ENCODE measurements at places on chromosomes 4 and X.

DNA sequence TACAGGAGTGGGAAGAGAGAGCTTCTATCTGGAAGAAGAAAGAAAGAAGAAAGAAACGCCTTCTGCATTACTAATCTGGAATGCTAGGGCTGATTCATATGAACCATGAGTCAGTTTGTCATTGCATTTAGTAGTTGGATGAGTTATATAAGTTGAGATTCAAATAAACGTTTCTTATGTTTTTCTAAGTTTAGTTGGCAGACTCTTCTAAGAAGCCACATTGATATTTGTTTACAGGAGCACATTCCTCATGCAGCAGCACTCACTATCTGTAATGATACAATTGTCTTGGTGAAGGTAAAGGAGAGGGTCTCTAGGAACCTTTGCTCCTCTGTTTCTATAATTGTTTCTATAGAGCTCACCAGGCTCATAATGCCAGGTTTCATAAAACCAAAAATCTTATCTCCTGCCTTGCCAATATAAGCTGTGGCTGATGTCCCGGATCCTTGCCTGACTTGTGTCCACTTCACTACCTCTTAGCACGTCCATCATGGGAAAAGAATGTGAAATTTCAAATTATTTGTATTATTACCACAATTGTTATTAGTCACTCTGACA is 39.5 kb downstream of the HOPX start:
- no peak for DNase-seq

- no peak for DNase-seq
Observed at GRCh38 chr4:173045571-173045970, 123.0 kb upstream of the GALNT7 start.

GRCh38 chr4:78953769-78954666 is 14.8 kb upstream of the PAQR3 start:
- no peak for DNase-seq

DNA sequence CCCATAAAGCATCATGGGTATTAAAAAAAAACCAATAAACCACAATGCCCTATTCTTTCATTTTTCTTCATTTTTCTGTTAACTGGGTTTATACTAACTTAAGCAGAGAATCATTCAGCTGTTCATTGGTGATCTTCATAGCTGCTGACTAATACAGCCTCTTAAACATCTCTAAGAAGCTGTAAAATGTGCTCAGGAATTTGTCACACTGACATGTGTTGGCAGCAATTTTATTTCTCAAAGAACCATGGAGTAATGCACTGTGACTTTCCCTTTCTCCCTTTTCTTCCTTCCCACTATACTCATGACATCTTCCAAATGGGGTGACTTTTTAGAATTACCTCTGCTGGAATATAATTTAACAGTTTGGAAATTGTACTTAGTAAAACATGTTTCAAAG is 315.4 kb downstream of the ANTXR2 start:
- no peak for DNase-seq

DNA sequence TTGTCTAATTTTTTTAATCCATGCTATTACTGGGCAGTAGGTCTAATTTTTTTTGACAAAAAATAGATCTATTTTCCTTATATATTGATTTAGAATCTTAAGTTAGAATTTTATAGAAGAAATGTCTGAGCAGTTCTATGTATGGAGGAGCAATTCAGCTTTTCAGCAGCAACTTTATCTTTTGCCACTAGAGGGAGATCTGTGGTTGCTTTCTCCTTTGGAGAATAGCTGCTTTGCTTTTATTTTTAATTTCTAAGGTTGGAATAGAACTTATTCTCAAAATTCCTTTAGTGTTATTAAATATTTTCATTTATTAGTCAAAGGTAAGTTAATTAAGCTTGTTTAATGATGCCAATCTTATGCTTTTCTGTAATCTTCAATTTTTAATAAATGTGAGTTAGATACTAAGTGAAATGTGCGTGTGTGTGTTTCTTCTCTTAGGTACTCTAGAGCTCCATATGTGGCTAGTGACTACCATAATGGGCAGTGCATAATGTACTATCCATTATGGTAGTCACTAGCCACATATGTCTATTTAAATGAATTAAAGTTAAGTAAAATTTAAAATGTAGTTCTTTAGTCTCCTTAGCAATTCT is 29.3 kb downstream of the FAM199X start:
- no peak for DNase-seq

GRCh38 chr4:21118301-21118700 is 418.0 kb downstream of the PACRGL start:
- DNase-seq, result no peak

DNA sequence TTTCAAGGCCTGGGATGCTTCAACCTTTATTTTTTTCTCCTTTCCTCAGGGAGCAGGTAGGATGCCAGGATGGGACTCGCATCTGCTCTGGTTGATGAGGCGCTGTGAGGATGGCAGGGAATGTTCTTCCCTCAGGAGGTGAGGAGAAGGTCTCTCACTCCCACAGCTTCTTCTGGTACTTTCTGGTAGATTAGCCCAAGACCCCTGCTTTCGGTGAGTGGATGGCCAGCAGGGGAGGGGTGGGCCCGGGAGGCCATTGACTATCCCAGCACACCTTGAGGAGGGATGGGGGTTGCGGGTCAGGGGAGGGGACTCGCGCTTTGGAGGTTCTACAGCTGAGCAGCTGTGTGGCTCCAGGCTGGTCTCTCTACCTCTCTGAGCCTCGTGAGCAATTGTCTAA is 14.8 kb downstream of the CYTL1 start:
- DNase-seq, result no peak

- DNase-seq, result no peak
Observed at GRCh38 chr4:139645458-139645857, 20.2 kb upstream of the MGST2 start.

DNA sequence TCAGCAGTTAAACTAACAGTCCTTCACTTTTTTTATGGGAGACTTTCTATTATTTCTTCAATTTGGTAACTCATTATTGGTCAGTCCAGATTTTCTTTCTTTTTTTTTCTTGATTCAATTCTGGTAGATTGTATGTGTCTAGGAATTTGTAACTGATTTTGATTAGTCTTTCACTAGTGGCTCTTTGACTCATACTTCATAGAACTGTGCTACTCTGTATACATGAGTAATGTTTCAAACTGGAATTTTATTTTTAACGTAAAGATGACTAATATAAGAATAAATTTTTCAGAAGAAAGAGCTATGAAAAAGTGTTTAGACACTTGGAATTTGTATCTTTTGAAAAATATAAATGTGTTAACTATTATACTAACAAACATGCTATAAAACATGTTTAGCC is 813.0 kb downstream of the TRAM1L1 start:
- DNase-seq, result no peak

GRCh38 chrX:136268051-136269048 is 17.1 kb upstream of the MAP7D3 start:
- no peak for DNase-seq

DNA sequence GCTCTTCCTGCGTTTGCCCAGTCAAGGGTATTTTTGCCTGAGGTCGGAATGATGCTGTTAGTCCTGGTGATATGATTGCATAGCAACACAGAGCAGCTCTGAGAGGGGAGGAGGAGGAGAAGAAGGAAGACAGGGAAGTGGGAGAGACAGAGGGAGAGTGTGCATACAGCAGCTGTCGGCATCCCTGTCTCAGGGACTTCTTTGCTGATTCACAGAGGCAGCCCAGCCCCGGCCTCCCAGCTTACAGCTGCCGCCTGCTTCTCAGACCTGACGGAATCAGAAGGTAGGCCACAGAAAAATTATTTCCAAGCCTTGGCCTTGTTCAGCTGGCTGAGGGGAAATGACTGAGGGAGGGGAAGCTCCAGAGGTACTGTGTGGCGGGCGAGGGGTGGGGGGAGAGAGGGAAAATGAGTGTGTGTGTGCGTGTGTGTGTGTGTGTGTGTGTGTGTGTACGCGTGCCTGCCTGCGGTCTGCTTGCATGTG is 319 bp downstream of the DRP2 start:
- DNase-seq, result no peak

DNA sequence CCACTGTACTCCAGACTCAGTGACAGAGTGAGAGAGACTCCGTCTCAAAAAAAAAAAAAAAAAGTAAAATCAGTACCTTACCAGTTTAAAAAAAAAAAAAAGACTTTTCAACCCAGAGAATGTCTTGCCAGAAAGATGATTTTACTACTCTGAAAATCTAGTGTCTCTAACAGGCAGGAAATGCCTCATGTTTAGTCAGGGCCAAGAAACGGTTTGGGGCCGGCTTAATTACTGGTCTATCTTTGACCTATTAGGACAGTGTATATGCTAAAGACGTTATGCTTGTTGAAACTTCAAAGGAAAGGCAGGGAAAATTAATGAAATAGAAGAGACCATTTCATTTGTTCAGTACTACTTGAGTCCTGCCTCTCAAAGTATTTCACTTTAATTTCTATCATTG is 9.9 kb downstream of the BEND4 start:
- DNase-seq, result no peak

DNA sequence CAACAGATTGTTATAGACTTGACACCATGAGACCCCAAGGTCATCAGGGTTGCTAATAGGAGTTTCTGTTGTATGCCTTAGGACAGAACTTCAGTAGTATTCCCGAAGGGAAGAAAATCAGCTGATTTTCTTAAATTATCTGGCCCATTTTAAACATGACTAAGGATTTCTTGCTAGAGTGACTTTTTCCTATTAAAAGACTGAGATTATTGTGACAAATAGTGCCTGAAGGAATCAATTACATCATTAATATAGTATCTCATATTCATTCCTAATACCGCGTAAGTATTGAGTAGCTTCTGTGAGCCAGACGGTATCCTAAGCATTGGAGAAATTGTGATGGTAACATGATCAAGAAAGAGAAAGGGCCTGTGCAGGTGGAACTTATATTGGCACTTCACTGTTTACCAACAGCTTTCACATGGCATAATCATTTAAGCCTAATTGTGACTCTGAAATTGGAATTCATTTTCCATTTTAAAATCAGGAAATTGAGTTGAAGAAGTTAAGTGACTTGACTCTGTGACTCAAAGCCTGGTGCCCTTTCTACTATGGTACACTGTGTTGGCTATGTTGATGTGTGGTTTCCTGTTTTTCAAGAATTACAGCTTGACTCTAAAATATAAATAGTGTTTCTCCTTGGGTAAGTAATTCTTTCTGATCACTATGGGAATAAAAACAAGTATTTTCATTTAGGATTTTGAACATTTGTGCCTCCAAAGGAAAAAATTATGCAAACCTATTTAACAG is 4.1 kb downstream of the AFF1 start:
- peak; percentile 38 for DNase-seq

DNA sequence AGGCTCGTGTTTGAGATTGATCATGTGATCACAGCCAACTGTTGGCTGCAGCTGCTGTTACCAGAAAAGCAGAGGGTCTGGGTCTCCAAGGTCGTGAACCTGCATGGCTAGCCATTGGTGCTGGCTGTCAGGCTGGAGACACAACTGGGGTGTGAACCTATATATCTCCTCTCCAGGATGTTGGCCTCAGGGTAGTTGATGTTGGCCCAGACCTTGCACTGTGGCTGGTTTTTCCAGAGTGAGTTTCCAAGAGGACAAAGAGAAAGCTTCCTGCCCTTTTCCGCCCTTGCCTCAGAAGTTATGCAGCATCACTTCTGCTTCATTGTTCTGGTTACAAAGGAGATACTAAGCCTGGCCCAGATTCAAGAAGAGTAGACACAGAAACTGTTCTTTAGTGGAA is 607.8 kb upstream of the HS3ST1 start:
- no peak for DNase-seq

DNA sequence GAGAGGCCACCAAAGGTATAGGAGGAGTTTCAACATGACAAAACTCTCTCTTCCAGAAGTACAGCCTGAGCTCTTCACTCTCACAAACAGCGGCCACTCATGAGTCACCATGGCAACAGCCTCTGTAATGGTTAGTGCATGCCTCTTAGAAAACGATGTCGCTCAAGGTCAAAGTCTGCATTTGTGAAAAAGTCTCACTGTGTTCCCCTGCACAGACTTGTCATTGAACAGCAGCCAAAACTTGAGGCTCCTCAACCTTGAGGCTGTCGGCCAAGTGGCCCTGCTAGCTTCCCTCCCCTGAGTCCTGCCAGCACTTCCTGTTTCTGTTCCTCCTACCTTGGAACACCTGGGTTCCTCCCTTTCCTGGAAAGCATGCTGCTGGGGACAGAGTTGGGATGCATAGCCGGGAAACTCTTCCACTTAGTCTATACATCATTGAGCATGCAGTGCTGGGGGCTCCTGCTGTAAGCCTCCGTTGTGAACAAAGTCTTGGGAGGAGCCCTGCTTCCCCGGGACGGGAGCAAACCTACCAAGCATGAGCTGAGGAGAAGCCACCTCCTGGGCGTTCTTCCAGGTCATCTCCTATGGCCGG is 66.6 kb downstream of the ING2 start:
- peak; percentile 92 for DNase-seq

DNA sequence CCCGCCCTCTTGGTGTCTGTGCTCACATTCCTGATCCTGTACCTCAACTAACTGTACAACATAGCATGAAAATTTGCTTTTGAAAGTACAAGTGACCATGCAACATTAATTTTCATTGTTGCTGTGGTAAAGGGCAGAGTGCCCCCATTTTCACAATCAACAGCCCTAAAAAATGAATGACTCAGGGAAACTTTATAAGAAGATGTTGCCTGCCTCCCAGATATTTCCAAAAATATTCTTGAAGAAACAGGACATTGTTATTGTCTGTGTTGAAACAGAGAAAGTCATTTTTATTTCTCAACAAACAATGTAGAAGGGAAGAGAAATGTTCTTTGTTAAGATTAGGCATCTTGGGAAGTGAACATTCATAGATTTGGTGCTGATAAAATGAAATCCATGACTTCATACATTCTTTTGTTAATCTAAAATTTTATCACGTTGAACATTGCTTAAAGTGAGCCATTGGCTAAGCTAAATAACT is 113.9 kb upstream of the ANXA3 start:
- DNase-seq, result no peak

DNA sequence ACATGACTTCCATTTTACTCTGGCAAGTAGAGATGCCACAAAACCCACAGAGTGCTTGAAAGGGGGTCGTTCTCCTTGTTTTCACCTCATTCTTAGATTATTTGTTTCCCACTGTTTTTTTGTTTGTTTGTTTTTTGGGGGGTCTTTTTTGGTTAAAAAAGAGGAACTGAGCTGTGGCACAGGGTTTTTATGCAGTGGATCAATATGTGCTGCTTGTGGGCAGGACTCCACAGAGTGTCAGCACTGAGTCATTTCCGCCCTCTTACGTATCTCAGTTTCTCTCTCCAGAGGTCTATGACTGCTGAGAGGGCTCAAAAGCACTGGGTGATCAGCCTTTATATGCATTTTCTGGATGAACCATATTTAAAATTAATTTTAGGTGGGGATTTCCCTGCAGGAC is 268.1 kb upstream of the GRID2 start:
- no peak for DNase-seq

- DNase-seq, result no peak
Observed at GRCh38 chr4:75037252-75037651, 104.3 kb downstream of the PARM1 start.

DNA sequence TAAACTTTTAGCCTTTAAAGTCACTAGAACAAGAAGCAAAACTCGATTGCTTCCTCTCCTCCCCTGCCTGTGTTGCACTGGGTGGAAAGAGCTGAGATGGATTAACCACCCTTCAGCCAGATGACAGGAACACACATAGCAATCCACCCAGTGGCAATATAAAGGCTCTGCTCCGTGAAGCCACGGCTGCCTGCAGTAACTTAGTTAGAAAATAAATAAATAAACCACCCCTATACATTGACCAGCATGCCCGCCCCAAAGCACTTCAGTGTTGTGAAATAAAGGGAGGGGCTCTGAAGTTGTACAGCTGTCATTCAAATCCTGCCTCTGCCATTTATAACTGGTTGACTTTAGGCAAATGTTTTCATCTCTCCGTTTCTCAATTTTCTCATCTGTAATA is 217.1 kb upstream of the LDB2 start:
- no peak for DNase-seq

GRCh38 chrX:87403551-87403950 is 114.1 kb upstream of the KLHL4 start:
- no peak for DNase-seq

All from upper lobe of left lung (tissue), 6 donors.